ENCODE measurements at places on chromosomes 3 and 15. TPM values are rescaled to one million over a fixed set of nuclear protein-coding genes. Genes with fewer than 3 reads are reported as not detected.
A peak's percentile ranks its signal among the peaks of the same experiment; 100 is the strongest.

- no peak for DNase-seq
Observed at GRCh38 chr3:197183582-197183981, 114.8 kb downstream of the DLG1 start.

DNA sequence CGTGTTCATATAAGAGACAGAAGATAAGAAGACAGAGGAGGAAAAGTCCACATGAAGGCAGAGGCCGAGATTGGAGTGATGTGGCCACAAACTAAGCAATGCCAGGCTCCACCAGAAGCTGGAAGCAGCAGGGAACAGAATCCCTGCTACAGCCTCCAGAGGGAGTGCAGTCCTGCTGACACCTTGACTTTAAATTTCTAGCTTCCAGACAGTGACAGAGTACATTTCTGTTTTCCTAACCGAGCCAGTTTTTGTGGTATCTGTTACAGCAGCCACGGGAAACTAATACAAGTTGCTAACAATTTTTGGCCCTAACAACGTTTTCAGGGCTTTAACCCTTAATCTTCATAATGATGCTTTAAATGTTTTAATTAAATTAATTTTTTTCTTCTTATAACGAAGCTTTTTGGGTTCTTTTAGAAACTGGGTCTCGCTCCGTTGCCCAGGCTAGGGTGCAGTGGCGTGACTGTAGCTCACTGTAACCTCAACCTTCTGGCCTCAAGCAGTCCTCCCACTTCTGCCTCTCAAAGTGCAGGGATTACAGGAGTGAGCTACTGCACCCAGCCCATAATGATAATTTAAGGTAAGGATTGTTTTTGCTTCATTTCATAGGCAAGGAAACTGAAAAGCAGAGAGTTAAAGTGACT lies 202.3 kb upstream of the PROK2 start:
- no peak for DNase-seq

DNA sequence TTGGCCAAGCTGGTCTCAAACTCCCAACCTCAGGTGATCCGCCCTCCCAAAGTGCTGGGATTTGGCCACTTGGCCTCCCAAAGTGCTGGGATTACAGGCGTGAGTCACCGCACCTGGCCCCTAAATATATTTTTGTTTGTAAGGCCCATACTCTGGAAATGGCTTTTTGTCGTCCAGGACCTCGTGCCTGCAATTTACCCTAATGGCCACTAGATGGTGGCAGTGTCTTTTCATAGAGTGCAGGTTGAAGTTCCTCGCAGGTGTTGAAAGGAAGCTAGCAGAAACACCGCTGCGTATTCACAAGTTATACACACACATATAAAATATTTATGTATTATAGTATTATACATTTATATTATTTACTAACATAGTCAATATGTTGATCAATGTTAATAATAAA lies 97.2 kb downstream of the LRTM1 start:
- DNase-seq = no peak

DNA sequence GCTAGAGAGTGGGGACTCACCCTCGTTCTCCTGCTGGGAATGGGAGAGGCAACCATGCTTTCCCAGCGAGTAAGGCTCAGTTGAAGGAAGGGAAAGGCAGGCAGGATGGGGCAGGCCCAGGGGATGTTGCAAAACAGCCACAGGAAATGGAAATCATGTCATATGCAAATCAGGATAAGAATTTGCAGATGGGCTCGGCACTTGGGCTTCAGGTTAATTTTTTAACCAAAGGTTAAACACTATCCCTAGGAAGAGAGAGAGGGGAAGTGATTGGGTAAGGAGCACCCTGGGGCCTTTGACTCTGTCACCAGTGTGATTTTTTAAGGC lies 14.6 kb upstream of the PLA2G4E start:
- DNase-seq = no peak

GRCh38 chr15:74549816-74550215 lies 8.8 kb downstream of the ARID3B start:
- DNase-seq = no peak

GRCh38 chr15:41695750-41696436 lies 35.7 kb downstream of the MGA start:
- no peak for DNase-seq

DNA sequence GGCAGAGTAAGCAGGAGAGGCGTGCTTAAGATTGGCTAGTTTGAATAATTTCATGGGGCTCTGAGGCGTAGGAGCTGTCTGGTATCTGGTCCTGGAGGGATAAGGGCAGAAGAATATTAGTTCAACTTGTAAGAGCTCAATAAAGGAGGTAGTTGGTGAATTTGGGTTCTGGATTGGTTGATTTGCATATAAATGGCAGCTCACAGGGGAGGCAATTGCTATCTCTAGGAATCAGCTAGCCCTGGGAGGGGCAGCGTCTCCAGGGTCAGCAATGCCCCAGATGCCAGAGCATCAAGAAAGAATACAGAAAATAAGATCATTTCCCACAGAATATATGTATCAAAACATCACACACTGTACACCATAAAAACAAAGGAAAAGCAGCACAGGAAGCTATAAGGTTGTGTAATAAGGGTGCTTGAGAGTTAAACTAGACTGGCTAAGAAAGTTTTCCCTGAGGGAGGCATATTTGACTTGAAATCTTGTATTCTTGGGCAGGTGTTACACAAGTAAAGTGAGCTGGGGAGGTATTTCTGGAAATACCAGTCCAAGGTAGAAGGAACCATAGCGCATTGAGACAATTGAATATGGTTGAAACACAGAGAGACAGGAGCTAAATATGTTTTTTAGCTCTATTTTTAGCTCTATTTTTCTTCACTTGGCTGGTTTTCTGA lies 6.1 kb downstream of the MOBP start:
- no peak for DNase-seq

GRCh38 chr3:30069056-30069455 lies 537.3 kb upstream of the TGFBR2 start:
- no peak for DNase-seq

DNA sequence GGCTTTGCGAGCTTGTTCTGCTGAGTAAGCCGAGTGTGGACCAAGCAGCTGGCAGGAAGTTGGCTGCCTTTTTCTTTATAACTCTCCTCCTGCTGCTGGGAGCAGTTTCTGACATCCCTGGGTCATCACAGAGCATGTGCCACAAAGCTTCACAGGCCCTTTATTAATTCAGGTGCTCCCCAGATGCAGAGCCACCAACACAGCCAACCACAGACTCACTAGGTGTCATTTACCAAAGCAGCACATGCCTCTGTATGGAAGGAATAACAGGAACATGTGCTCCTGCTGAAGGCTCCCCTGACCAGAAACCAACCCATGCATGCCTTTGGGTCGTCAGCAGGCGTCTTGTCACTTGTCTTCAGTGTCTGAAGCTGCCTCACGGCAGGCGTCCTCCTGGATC lies 152.5 kb downstream of the ADAMTS17 start:
- DNase-seq = peak; percentile 9

SENP2 gene
- polyA plus RNA-seq = 13.6 TPM

DNA sequence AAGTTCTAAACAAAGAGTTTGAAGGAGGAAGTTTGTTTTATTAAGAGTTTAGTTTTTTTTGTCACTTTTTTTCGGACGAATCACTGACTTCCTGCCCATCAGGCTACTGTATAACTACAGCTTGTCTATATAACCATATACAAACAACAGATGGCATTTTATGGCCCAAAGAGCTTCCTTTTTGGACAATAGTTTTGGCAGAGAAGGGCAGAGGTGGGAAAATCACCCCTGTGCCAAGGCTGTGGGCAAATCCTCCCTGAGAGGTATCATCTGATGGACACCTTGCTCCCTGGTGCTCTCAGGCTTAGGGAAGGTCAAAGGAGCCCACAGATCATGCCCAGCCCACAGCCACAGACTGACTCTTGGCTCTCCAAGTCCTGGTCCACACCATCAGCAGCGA lies 113.4 kb downstream of the OXNAD1 start:
- no peak for DNase-seq

EXOSC7 gene
- polyA plus RNA-seq = 28.9 TPM

- DNase-seq = no peak
Observed at GRCh38 chr3:10025205-10026083, 793 bp upstream of the FANCD2 start.

GRCh38 chr15:100836501-100836900 lies 43.1 kb upstream of the ALDH1A3 start:
- no peak for DNase-seq

DNA sequence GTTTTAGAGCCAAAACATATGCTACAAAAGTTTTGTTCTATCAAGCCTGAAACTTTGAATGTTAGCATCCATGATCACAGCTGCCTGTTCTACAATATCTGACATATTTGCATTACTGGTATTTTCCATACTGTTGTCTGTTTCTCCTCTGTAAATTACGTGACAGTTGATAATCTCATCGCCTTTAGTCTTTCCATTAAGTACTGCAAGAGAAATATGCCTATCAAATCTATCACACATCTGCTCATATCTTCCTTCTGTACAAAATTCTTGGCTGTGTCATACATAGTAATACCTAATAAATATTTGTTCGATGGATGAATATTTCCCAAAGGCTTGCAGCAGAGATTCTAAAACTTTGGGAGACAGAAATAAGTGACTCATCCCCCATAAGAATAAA lies 717.3 kb downstream of the OTOL1 start:
- DNase-seq = no peak

- DNase-seq = no peak
Observed at GRCh38 chr3:177823701-177824189, 626.5 kb upstream of the TBL1XR1 start.

WDR93 gene
- 0.84 TPM for polyA plus RNA-seq

DNA sequence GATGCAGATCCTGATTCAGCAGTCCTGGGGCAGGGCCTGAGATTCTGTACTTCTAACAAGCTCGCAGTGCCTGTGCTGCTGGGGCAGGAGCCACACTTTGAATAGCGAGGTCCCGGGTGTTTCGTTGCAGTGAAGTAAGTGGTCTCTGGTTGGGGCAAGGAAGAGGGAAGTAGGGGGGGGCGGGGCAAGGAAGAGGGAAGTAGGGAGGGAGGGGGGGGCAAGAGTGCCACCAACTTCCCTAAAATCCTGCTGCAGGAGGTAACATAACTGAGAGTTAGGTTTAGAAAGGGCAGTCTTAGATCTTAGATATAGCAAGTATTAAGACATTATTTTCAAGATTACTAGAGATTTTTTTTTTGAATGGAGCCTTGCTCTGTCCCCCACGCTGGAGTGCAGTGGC lies 35.5 kb downstream of the CRTAP start:
- no peak for DNase-seq

- DNase-seq = no peak
Observed at GRCh38 chr15:41825145-41825544, 2.7 kb upstream of the JMJD7 start.

GRCh38 chr3:188128905-188129304 lies 25.1 kb upstream of the LPP start:
- DNase-seq = no peak

PRICKLE2 gene
- 2.1 TPM for polyA plus RNA-seq

DNA sequence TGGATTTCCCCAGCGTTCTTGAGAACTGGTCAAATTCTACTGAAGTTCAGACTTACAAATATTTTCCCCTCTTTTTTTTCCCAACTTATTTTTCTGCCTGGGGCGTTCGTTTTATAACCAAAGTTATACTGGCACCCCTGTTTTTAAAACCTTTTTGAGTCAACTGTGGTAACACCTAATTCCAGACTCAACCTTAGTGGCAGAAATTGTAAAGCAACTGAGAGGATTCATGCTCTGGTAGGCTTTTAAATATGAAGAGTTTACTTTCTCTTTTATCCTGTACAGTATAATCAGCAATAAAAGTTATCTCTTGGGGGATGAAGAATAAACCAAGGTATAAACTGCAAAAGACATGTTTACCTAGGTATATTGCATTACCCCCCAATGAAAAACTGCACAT lies 2.3 kb downstream of the IL5RA start:
- DNase-seq = no peak

AGBL1 gene
- not detected for polyA plus RNA-seq
